ENCODE measurements at places on chromosomes 7 and 10.

GRCh38 chr10:47161465-47161864, 138.5 kb upstream of the GDF10 start:
- DNase-seq, result no peak

DNA sequence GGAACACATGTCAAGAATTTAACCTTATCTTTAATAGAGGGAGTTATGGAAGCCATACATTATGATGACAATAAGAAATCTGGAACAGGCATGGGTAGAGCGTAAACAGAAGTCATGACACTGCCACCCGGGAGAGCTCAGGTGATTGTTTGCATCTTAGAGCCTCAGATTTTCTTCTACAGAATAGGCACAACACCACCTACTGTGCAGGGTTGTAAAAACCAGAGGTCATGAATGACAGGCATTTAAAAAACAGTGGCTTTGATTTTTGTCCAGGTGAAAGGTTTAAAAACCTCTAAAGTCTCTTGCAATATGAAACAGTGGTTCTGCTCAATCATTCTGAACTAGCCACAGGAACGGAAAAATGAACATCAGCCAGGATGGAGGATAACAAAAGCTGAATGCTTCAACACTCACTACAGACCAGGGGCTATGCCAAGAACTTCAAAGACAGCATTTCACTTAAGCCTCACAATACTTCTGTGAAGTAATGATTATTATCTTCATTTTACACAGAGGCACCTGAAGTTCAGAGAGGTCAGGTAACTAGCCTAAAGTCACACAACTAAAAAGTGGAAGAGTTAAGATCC, 123.8 kb downstream of the SLC25A13 start:
- DNase-seq, result no peak

GRCh38 chr10:14330388-14331061, at the start of gene FRMD4A:
TSS of gene FRMD4A (minus strand) at chr10:14330924.
- peak; percentile 70 for DNase-seq

DNA sequence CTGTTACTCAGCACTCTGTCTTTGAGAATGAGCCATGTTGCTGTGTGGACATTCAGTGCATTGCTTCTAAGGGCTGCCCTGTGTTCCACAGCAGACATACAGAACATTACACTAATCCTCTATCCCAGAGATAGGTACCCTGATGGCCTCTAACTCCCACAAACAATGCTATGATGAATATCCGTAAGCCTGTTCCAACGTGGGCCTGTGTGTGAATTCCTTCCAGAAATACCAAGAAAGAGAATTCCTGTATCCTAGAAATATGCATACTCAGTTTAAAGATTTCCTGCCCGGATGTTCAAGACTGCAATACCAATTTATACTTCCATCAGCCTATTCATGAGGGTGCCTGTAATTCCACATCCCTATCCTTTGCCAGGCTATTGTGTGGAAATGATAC, 21.3 kb upstream of the ST8SIA6 start:
- DNase-seq, result no peak

DNA sequence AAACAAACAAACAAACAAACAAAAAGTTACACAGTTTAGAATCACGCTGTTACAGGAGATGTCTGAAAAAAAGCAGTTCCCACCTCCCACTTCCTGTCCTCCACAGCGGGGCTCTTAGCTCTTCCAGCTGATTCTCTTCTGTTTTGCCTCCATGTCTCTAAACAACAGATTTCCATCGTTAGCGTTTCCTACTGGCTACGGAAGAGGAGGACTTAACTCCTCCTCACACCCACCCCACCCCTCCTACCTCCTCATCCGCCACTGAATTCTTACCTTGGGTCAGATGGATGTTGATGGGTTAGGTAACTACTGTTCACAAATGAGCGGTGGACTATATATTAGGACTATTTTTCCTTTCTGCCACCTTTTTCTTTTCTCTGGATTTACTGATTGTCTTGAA, 36.8 kb upstream of the NUB1 start:
- DNase-seq, result peak; percentile 83

DNA sequence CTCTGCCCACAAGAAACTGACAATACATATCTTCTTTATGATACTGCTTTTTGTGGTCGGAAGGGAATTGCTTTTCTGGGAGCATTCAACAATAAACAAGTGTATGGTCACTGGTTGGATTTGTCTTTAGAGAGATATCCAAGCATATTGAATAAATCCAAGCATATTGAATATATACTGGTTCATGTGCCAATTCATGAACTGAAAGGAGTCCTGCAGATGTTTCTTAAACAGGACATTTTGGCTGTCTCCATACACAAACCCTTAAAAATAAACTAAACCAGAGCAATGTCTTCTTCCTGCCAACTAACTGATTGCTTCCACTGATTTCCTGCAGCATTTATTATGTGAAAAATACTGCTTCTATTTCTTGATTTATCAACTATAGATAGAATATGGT, 173.9 kb downstream of the FOXP2 start:
- DNase-seq, result no peak

DNA sequence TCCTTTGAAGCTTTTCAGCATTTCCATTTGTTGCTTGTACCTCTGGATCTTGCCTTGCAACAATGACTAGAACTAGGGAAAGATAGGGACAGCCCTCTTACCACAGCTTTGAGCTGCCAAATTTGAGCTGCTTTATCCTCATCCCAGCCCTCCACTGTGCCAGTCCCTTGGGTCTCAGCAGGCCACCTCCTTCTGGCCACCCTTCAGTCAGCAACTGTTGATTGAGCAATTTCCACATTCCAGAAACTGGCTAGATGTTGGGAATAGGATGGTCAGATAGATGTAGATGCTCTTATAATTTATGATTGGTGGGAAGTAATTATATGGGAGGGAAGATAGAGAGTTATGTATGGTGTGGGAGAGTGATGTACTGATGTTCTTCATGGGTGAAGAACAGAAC, 100.1 kb downstream of the ST7 start:
- DNase-seq, result no peak

- no peak for DNase-seq
Measured at GRCh38 chr10:15723803-15724202, 4.1 kb upstream of the ITGA8 start.

- DNase-seq, result no peak
Measured at GRCh38 chr7:108719631-108720030, 150.0 kb downstream of the DNAJB9 start.

GRCh38 chr7:129740574-129741410, 129.3 kb downstream of the NRF1 start:
- no peak for DNase-seq

GRCh38 chr7:47342296-47343060, 239.4 kb downstream of the TNS3 start:
- no peak for DNase-seq

DNA sequence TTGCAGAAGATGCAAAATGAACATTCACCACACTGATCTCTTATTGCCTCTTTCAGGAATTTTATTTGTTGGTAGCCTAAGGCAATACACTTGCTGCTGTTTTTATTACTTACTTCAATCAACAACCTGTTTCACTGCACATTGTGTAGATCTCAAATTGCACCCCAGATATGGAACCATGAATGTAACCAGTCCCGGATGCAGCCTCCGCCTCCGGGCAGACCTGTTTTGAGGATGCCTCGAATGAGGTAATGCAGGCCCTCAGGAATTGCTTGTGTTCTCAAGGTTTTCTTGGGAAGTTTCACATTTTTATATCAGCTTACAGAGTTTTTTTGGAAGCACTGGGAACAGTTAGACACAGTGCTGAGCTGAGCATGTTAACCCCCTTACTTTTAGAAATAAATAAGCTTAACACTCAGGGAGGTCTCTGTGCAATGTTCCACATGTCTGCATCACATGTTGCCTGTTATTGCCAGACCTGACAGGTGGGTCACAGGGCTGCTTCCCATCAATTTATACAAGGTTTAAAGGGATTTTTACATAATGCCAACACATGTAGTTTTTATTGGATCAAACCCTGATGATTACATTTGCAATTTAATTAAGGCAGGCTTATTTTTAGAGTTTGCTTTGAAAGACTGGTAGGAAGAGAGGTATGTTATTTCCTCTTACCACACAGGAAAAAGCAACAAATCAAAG, 193.1 kb upstream of the POM121L12 start:
- no peak for DNase-seq

- no peak for DNase-seq
Measured at GRCh38 chr7:79495544-79496272, 42.2 kb upstream of the MAGI2 start.

DNA sequence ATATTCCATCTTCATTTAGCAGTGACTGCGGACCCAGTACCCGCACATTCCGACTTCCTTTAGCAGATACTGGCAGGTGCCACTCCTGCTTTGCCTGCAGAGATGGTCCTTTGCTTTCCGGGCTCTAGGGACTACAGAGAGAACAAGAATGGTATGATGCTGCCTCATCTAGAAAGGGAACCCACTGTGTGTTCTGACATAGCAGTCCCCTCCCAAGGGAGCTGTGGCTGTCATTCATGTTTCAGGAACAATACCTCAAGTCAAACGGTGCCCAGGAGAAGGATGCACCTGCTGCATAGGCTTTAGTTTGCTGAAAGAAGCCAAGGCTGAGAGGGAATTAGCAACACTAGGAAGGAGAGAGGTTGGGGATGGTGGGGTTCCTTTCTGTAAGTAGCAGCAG, 15.9 kb upstream of the TMEM72 start:
- DNase-seq, result no peak

GRCh38 chr10:19592276-19592675, 224.0 kb upstream of the PLXDC2 start:
- DNase-seq, result no peak

DNA sequence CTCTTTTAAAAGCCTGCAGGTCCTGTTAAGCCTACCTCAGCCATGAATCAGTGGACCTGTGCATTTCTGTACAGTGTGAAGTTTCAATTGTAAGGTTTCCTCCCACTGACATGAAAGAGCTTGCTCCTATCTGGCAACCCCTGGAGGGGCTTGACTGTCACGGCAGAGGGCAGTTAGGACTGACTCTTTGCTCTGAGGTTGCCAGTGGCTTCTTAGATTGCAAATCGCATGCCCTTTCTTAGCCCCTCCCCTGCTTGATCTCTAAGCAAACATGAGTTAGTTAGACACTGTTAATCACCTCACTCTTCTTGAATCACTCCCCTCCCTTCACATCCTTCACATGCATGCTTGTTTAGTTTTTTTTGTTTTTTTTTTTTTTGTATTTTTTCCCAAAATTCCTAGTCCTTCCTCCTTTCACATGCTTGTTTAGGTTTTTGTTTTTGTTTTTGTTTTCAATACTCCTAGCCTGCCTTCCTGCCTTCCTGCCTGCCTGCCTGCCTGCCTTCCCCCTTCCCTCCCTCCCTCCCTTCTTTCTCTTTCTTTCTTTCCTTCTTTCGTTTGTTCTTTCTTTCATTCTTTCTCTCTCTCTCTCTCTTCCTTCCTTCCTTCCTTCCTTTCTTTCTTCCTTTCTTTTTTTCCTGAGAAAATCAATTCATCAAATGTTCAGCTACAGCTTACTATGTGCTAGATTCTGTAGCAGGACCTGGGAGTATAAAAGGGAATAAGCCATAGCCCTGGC, 6.0 kb upstream of the HIPK2 start:
- no peak for DNase-seq

- DNase-seq, result no peak
Measured at GRCh38 chr10:18404530-18404929, 246.9 kb downstream of the NSUN6 start.

GRCh38 chr10:24935504-24936292, 16.7 kb downstream of the PRTFDC1 start:
- DNase-seq, result no peak

- no peak for DNase-seq
Measured at GRCh38 chr7:150733482-150734095, 3.6 kb upstream of the GIMAP5 start.

GRCh38 chr10:124612611-124613498, 131.3 kb downstream of the FAM53B start:
- no peak for DNase-seq

- peak; percentile 95 for DNase-seq
Measured at GRCh38 chr10:75294866-75295701, 59.3 kb upstream of the COMTD1 start.

- no peak for DNase-seq
Measured at GRCh38 chr7:47478017-47478344, 103.9 kb downstream of the TNS3 start.

- no peak for DNase-seq
Measured at GRCh38 chr7:101165958-101166647, 734 bp upstream of the VGF start.

DNA sequence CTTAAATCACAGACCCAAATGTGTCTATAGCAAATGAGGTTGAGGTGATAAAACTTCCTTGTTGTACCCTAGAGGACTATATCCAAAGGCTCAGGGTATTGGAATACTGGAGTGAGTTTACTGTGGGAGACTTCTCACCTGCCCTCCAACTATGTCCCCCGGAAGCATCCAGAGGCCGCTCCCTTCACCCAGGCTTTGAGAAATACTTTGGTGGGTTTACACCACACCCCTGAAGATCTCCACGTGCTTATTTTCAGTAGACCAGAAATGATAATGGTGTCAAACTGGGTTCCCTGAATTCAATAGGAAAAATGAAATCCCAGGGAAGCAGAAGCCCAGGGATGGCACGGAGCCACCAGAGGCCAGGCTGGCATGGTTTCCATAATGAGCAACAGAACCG, 31.3 kb upstream of the NANOS1 start:
- no peak for DNase-seq

DNA sequence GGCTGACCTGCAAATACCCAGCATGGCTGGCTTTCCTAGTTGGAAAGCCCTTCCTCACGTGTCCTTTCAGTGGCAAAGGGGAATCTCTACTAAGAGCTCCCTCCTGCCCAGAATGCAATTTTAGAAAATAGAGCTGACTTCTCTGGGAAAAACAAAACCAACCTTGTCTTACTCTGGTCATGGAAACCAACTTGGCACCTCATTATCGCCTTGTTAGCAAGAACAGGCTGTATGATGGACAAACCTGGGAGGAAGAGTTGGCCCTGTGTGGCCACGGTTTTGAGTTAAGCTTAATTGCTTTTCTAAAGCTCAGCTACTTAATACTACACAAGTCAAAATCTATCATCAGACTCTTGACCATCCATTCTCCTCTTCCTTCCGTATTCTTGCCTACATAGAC, 94.1 kb upstream of the PDCD4 start:
- no peak for DNase-seq

- no peak for DNase-seq
Measured at GRCh38 chr7:54483523-54483922, 58.7 kb upstream of the VSTM2A start.

DNA sequence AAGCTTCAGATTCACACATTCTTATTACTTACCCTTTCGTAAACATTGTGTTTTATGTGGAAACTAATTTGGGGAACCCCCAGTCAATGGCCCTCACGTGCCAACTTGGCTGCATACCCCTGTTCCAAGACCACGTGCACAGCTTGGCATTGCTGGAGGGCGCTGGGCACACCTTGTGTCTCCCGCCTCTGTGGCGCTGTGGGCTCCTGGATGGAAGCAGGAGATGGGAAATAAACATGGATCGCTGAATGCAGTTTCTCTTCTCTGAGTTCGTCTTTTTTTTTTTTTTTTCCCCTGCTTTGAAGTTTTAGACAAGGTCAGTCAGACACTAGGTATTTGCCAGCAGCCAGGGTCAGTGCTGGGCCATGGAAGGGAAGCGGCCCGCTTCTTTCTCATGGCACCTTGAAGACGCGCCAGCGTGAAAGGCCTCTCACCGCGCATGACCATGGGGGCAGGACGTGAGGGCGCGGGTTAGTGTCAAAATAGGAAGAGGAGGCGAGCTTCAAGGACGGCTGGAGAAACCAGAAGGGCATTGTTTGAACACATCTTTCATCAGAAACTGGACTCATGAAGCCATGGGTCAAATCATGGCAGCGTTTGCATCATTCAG, 27.3 kb downstream of the BNIP3 start:
- no peak for DNase-seq

GRCh38 chr7:37218956-37219355, 229.7 kb downstream of the ELMO1 start:
- no peak for DNase-seq

- DNase-seq, result no peak
Measured at GRCh38 chr7:156094350-156095146, 282.3 kb upstream of the SHH start.

Measured in kidney (tissue), 22 donors.